ENCODE measurements at places on chromosomes 1 and 21. TPM values are rescaled to one million over a fixed set of nuclear protein-coding genes. Genes with fewer than 3 reads are reported as not detected.

- no peak for DNase-seq
Measured at GRCh38 chr1:8711873-8712412, 105.5 kb downstream of the RERE start.

GRCh38 chr1:1806890-1807289, 28.6 kb upstream of the NADK start:
- DNase-seq = no peak

DNA sequence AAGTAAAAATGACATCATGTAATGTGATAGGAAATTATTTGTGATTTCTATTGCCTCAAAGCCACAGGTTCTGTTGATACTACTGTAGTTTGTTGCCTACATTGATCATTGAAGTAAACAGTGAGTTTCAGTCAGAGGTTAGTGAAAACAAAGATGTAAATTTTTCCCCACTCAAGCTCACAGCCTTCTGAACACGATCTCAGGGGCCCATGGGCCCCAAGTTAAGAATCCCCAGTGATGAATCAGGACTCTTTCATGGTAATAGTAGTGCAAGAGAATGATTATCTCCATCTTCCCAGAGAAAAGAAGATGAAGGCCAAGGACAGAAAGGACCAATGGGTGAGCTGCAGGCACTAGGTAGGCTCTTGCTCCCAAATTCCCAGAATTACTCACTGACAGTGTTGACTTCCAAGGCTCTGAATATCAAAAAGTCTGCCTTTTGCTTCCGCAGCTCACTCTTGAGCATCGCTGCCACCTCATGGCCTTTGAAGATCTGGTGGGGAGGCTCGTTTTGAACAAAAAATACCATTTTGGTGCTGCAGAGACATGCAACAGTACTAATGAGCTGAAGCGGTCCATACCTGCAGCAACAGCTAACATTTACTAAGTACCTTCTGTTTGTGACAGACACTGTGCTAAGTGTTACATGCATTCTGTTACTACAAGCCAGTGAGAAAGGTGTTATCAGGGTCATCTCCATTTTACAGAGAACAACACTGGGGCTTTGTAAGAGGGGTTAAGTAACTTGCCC, 113.3 kb downstream of the KIAA0319L start:
- DNase-seq = no peak

DNA sequence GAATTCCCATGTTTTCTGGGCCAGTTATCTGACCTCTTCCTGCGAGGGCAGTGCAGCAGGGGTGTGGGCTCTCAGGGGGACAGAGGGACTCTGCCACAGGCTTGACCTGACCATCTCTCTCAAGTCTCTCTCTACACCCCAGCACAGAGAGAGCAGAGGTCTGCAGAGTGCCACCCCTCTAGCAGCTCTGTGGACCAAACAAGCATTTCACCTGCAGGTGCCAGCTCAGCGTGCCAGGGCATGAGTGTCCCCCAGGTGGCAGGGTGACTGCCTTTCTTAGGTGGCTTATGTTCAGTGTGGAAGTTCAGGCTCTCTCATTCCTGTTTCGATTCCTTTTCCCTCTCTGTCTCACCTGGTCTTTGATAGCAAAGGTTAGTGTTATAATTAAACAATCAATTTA, 191.3 kb downstream of the CACNA1E start:
- DNase-seq = no peak

- DNase-seq = no peak
Measured at GRCh38 chr1:65395887-65396612, 24.4 kb upstream of the LEPR start.

GRCh38 chr1:177948336-177948972, 21.4 kb downstream of the SEC16B start:
- peak; percentile 67 for DNase-seq

- DNase-seq = no peak
Measured at GRCh38 chr1:54614024-54614423, 9.3 kb downstream of the FAM151A start.

DNA sequence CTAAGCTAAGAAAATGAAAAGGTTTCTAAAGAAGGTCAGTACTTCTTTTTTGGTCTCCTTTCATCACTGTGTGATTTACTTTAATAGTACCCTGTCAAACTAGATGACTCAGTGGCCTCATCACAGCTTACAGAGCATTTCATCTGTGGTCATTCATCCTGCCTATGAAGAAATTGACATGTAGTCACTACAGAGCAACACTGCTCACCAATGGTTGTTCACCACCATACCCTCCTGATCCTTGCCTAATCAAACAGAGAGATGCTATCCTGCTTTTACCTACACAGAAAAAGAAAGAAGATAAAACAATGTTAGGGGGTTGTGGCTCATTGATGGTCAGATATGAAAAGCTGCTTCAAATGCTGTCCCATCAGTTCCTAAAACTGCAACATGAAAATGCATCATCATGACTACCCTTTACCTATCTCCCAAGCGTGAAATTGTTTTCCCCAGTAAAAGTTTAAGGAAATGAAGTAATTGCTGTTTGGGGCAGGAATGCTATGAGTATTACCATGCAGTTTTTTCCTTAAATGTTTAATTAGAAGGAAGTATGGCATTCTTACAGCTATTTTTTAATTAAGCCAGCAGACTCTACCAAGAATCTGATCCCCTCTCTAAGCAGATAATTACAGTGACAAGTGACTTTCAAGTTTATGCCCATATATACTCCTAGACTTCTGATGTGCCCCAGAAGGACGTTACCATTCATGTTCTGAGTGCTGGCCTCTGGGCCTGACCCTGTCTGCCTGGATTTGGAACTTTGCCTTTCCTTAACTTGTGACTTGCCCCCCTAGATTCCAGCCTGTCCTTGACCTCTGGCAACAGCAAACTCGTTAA, 46.1 kb upstream of the FBXO28 start:
- peak; percentile 70 for DNase-seq

CRYAA gene
- total RNA-seq = not detected

TSPAN1 gene
- total RNA-seq = 0.22 TPM
